ENCODE measurements at places on chromosomes 13 and 19. TPM values are rescaled to one million over a fixed set of nuclear protein-coding genes. Genes with fewer than 3 reads are reported as not detected.

- peak; percentile 88 for DNase-seq
Observed at GRCh38 chr13:113584205-113584869, at the start of gene TFDP1. TSS of gene TFDP1 (plus strand) at chr13:113584753. CDS start at chr13:113585838, 1,085 bp downstream.

FAM216B gene
- total RNA-seq = 4.4 TPM

GRCh38 chr13:102868366-102868936, 22.6 kb downstream of the ERCC5 start:
- no peak for DNase-seq

HIPK4 gene
- not detected for total RNA-seq

TEX101 gene
- not detected for total RNA-seq

RAB3A gene
- 35.5 TPM for total RNA-seq

DNA sequence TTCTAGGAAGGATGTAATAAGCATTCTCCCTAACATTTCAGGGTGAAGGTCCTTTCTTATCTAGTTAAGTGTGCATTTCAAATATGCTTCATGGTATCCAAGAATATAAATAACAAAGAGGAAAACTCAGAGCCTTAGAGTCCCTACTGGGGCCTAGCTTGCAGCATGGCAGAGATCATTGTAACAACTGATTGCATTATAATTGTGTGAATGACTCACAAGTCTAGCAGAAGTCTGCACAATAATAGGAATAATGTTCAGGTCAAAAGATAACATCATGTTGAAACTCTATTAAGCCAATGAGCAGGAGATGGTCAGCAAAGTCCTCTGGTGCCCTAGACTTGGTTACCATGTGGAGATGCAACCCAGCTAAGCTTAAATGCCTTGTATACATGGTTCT, 3.4 kb downstream of the POSTN start:
- DNase-seq = no peak

DNA sequence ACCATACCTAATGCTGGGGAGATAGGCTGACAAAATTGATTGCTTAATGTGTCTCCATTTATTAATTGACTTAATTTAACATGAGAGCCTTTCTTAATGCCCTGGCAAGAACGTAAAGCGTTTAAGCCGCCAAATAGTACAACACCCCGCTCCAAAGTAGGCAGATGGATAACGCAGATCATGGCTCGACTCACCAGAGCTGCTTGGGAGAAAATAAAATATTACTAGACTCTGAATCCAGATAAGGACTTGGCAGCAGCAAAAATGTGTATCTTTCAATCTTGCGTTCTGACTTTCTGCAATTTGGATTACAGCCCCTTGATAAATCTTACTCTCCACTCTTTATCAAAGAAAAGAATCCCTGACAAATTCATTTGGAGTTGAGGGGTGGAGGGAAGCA, 403 bp upstream of the SIAH3 start:
- DNase-seq = no peak

DNA sequence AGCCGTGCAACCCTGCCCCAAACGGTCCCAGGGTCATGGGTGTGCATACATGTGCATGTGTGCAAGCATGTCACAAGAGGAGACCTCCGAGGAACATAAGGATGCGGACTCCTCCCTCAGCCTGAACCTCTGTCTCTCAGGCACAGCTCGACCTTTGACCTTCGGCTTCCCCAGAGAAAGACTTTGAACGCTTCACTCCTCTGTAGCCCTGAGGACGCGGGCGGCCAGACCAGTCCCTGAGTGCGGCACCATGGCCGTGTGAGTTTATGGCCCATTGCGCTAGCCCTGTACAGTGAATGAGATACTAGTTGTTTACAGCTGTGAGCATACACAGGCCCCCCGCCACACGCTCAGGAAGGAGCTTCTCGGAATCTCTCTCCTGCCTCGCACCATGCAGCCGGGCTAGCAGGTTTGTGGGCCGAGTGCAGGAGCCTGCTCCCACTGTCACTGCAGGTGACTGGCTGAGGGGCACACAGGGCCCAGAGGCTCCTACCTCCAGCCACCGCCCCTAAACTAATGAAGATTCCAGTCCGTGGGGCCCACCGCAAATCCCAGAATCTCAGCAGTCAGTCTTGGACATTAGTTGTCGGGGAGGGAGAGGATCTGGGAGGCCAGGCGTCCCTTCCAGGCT, 10.8 kb downstream of the RASA3 start:
- DNase-seq = peak; percentile 29

- DNase-seq = no peak
Observed at GRCh38 chr13:67519356-67519755, 289.2 kb upstream of the PCDH9 start.

- DNase-seq = no peak
Observed at GRCh38 chr13:72970956-72971355, 87.8 kb upstream of the KLF5 start.

DNA sequence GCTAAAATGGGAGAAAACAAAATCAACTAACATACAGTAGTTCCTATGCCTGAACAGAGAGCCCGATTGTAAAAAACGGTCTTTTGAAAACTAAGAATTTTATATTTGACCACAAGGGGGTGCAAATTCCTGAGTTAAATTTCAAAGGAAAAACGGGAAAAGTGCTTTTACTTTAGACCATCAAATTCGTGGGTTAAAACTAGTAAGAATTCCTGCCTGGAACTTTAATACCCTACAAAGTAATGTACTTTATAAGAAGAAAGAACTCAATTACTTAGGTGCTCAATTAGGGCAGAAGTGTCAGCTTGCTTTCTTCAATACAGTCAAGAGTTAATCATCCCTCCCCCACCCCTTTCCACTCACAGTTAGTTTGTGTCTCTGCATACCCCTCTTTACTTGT, 69.8 kb downstream of the KCNRG start:
- no peak for DNase-seq

DNA sequence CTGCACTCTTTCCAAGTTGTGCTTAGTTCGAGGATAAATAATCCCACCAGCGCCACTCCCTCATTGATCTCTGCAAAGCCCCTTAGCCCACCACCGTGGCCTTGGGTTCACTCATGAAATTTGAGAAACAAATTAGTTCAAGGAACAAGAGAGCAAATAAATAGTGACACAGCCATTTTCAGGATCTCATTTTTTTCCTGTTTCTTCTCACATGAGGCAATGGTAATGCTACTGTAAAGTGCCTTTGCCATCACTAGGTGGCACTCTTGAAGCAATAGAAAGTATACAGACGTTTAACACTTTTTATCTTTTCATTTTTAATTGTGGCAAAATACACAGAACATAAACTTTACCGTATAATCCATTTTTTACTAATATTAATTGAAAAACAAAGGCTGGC, 76.8 kb upstream of the ZNF835 start:
- no peak for DNase-seq

DNA sequence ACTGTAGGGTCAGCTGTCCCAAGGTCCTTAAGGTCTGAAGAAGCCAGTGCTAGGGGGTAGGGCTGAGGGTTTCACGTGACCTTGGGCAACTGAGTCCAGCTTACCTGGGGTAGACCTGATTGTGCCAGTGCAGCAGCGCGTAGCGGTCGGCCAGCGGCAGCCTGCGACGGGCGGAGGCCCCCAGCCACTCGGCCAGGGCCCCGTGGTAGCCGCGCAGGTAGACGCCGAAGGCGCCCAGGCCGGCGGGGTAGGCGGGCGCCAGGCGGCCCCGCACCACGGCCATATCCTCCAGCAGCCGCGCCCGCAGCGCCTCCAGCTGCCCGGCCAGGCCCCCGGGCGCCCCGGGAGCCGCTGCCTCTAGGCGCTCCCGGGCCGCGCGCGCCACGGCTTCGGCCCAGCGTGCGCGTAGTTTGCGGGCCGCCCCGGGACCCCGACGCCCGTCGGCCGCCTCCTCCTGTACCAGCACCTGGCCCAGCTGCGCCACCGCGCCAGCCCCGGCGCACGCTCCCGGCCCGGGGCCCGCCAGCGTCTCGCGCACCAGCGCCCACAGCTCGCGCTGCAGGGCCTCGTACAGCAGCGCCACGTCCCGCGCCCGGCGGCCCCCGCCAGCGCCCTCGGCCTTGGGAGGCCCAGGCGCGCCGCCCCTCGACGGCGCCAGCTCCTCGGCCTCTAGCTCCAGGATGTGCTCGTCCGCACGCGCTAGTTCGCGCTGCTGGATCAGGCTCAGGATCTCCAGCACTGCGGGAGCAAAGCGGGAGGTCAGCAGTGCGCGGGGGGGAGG, 10.9 kb downstream of the EXOC3L2 start:
- DNase-seq = no peak

GRCh38 chr13:44362394-44363040, 11.1 kb upstream of the SERP2 start:
- no peak for DNase-seq

CIRBP gene
- total RNA-seq = 248 TPM

- DNase-seq = no peak
Observed at GRCh38 chr13:94702181-94703041, 9.9 kb downstream of the SOX21 start.

- DNase-seq = no peak
Observed at GRCh38 chr13:57724486-57725272, 93.1 kb downstream of the PCDH17 start.

- peak; percentile 33 for DNase-seq
Observed at GRCh38 chr19:1098177-1099051, 3.2 kb upstream of the POLR2E start.

DNA sequence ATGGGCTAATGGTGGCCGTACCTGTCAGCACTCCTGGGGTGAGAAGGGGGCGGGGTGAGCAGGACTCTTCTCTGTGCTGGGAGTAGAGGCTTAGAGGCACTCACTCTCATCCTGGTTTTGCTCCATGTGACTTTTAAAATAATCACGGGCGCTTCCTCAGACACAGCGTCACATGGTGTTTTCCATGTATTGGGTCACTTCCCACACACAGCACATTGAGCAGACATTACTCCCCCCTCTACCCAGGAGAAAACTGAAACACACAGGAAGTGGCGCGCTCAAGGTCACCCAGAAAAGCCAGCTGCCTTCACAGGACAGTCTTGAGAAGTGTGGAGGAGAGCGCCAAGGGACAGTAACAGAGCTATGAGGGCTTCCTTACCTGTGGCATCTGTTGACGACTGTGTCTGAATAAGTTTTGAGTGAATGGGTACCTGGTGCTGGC, 23.2 kb downstream of the SPATA13 start:
- no peak for DNase-seq

KCNN1 gene
- not detected for total RNA-seq

- no peak for DNase-seq
Observed at GRCh38 chr13:50914848-50915247, 5.3 kb downstream of the RNASEH2B start.

- no peak for DNase-seq
Observed at GRCh38 chr13:41512441-41512840, 55.1 kb downstream of the RGCC start.

PEAK3 gene
- 0.87 TPM for total RNA-seq

GRIK5 gene
- total RNA-seq = 5.4 TPM

ADGRL1 gene
- 24.0 TPM for total RNA-seq

- peak; percentile 66 for DNase-seq
Observed at GRCh38 chr19:38710928-38711725, 33.1 kb downstream of the CAPN12 start.

- peak; percentile 81 for DNase-seq
Observed at GRCh38 chr13:29428310-29429181, 166.9 kb downstream of the SLC7A1 start.

DNA sequence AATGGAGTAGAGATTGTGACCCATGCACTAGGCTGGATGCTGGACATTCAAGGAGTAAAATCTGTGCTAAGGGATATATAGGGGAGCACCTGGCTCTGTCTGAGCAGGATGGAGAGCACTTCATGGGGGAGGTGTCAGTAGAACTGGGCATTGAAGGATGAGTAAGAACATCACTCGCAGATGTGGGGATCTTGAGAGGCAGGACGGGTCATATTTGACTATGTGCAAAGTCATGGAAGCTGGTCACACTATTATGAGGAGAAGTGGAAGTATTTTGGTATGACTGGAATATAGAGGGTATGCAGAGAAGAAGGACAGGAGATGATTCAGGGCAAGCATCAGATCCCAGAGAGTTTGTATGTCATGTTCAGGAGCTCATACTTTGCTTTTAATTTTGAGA, 62.9 kb upstream of the PCDH8 start:
- DNase-seq = no peak

All from left ventricle myocardium superior (tissue), 1 donor.